ENCODE measurements at places on chromosomes 5 and 9.

DNA sequence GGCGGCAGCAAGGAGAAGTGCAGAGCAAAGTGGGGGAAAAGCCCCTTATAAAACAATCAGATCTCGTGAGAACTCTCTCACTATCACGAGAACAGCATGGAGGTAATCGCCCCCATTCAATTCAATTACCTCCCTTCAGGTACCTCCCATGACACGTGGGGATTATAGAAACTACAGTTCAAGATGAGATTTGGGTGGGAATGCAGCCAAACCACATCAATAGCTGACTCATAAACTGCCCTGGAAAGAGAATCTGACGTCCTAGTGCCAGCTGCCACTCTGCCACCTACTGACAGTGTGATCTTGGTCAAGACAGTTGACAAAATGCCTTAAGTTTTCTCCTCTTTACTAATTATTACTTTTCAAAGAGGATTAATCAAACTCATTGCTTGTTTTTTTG lies 128.3 kb downstream of the GPBP1 start:
- ATAC-seq = peak; percentile 54

DNA sequence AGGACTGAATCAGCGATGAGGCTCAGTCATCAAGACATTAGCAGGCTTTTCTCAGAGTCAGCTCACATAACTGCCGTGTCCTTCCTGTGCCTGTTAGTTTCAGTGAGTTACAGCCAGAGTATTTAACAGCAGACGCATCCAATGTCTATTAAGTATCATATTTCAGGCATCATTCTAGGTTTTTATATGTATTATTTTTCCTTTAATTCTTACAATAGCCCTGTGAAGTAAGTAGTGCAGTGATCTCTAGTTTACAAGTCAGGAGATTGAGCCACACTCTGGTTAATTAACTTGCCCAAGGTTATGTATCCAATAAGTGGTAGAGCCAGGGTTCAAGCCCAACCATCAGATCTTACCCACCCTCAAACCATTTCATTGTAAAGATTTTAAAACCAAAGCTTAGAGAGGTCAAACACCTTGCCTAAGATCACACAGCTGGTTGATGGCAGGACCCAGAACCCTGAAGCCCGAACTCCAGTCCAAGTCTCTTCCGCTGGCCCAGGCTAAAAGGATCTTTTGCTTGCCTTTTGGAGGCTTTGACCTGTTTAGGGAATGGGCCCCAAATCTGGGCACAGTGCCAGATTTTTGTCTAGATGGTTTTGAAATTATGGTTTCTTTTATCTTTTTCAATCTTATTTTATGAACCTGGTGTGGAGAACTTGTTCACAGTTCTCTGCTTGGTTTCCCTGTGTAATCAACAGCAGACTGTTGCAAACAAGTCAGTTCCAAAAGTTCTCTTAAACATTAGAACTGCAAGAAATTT lies 261.2 kb upstream of the CLINT1 start:
- no peak for ATAC-seq

- ATAC-seq = no peak
Measured at GRCh38 chr5:179258922-179259730, 86.1 kb downstream of the ADAMTS2 start.

DNA sequence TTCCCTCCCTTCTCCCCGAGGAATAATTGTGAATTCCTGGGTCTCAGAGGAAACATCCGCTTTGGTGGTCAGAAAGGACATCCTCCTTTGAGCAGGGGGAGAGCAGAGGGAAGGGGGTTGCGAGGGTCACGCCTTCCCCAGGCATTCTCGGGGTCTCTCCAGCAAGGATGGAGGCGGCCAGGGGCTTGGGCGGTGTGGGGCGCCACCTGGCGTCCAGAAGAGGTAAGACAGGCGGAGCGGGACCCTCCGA lies 129.1 kb downstream of the KCNIP1 start:
- ATAC-seq = peak; percentile 34

- ATAC-seq = no peak
Measured at GRCh38 chr9:100511205-100511604, 38.3 kb downstream of the TMEFF1 start.

- no peak for ATAC-seq
Measured at GRCh38 chr5:122730456-122730855, 44.4 kb upstream of the SNX2 start.

DNA sequence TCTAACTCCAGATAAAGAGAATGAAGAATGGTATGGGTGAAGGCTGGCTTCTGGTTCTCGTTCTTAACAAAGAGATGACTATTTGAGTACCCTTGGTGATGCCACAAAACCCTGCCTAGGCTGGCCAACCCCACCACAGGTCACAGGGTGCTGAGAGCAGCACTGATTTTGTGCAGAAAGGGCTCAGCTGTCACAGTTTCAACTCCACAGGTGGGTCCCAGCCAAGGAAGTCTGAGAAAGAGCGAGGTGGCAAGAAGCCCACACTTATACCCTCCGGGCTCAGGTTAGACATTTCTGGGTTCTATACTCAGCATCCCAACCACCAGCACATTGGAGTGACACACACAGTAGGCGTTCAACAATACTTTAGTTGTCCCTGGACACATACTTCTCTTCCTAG lies 118.1 kb downstream of the SLIT3 start:
- ATAC-seq = no peak

DNA sequence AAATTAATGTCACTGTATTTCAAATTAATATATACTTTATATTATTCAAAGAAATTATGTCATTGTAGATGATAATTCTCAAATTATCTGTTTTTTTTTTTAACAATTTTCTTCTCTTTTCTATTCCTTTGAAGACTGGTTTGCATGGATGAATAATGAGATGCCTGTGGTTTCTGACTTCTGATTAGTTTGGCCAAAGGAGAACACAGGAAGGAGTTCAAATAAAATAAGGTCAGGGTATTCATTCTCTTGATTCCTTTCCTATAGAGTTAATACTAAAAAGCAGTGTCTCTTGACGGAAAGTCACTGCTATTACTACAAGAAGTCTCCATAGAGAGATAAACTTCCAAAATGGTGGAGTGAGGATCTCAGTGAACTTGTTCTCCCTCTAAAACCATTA lies 279.6 kb upstream of the FTMT start:
- ATAC-seq = no peak

DNA sequence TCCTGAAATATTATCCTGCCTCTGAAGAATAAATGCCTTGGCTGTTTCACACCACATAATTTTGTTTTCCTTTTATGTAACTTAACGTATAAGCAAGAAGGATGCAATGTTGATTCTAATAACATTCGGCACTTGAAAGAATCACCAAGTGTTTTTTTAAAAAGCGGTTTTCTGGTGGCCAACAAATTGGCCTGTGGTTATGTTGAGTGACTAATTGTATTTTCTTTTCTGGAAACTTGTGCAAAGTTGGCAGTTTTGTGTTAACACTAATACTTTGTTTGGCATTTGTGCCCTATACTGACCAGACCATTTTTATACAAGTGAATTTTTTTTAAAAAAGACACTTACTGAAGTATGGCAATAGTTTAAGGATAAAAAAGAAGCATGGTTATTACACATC lies 452.7 kb downstream of the BNC2 start:
- no peak for ATAC-seq
